SK-N-DZ (cell line): ENCODE measurements at places on chromosomes 3 and 15.
A peak's percentile ranks its signal among the peaks of the same experiment; 100 is the strongest.

DNA sequence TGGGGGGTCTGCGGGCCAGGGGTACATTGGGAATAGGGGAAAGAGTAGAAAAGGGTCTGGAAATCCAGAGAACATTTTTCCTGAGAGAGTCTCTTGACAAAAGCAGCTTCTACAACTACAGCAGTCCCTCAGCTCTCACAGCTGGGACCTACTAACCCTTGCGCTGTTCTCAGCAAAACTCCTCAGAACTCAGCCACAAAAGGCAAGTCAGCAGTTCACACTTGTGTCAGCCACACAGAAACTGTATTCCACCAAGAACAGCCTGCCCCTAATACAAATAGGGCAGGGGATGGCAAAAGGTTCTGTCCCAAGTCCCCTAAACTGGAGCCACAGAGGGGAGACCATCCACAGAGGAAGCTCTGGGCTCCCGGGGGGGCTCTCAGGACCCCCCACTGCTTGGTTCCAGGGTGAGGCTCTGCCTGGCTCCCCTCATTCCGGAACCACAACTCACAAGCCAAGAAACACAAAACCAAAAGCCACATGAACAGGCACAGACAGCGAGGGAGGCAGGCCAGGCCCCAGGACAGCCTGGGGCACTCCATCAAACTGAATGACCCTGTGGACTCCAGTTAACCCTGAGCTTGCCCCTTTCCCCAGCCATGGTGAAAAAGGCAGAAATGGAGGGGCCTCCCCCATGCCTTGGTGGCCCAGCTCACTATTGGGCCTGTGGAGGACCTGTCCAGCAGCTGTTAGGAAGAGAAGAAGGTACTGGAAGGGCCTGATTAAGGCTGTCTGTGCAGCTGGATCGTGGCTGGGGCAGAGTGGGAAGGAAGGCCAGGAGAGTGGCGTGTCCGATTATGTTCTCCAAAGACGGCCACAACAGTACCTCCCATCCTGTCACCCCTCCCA, 162.0 kb downstream of the CHSY1 start:
- DNase-seq, result no peak

DNA sequence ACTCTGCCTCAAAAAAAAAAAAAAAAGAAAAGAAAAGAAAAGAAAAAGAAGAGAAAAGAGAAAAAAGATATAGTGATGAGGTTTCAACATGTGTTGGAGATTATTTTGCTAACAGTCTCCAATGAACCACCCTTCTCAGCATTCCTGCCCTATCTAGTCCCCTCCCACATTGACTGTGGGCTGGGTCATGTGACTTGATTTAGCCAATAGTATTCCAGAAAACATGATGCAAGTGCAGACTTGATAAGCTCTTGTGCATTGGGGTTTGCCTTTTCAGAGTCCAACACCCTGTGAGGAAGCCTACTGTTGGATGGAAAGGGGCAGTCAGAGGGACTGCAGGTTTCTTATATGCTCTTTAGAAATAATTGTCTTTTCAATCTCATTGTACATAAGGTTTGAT, 37.8 kb upstream of the MED12L start:
- peak; percentile 16 for DNase-seq

DNA sequence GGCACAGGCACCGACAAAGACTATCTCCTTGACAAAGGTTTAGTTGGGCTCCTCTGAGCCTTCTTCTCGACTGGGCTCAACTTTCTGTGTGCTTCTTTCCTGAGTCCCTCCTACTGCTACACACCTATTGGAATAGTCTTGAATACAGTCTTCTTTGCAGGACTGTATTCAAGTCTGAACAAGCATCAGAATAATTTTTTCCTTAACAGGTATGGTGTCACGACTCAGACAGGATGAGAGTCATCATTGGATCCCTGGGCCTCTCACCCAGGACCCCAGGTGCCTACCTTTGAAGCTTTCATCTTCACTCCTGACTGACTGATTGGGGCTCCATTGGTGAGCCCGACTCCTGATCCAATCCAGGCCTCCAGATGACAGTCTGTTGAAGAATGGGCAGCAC, 66.3 kb downstream of the CRYGS start:
- no peak for DNase-seq

DNA sequence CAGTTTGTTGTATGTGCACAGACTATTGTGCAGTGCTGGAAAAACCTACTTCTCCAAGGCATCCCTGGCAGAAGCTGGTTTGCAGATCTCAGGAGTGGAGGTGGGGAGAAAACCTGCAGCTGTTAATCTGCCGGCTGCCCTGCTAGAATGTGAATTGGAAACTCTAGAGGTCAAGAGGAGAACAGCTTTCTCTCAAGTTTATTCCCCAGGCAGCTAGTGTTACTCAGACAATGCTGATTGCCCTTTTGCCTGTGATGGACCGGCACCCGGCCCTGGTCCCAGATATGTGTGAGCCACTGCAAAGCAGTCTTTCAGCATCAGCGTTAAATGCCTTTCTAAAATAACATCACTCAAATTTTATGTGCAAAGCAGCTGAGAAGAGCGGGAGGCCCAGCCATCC, 129.7 kb upstream of the TPM1 start:
- peak; percentile 28 for DNase-seq

- no peak for DNase-seq
These were observed 3.3 kb upstream of the CA12 start for GRCh38 chr15:63384906-63385305.

DNA sequence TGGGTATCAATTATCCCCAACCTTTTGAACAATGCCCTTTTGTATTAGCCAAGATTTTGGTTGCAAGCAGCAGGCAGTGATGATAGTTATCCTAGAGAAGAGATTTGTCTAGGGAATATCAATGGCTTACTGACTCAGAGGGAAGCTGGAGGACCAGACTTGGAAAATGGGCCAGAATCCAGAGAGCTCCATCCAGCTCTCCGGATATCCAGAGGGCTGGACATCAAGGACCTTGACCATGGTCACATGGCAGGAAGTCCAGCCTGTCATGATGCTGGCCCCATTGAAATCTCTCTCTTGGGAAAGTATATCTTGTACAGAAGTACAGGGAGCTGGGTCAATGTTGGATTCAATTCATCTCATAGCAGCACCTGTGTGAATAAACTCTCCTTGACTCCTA, 148.5 kb upstream of the PDZRN3 start:
- no peak for DNase-seq

GRCh38 chr15:57026016-57026592, 107.7 kb downstream of the TCF12 start:
- DNase-seq, result no peak

GRCh38 chr3:141632779-141633374, 105.2 kb upstream of the RNF7 start:
- no peak for DNase-seq

DNA sequence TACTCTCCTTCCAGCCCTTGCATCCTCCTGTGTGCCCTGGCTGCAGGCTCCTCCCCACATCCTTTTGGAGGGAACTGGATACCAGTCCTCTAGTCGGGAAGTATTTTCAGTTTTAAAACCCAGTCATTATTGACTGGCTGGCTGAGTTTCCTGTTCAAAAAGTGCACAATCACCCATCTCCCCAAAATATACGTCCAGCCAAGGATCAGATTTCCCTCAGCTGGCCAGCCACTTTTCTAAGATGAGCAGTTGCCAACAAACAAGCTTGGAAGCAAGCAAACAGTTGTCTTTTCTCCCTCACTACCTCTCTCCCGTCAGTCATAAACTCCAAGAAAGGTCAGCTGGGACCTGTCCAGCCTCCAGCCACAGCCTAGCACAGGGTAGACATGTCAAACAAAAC, 147.7 kb upstream of the GALNT15 start:
- DNase-seq, result no peak

GRCh38 chr3:189624130-189624529, 7.1 kb upstream of the TP63 start:
- DNase-seq, result no peak

DNA sequence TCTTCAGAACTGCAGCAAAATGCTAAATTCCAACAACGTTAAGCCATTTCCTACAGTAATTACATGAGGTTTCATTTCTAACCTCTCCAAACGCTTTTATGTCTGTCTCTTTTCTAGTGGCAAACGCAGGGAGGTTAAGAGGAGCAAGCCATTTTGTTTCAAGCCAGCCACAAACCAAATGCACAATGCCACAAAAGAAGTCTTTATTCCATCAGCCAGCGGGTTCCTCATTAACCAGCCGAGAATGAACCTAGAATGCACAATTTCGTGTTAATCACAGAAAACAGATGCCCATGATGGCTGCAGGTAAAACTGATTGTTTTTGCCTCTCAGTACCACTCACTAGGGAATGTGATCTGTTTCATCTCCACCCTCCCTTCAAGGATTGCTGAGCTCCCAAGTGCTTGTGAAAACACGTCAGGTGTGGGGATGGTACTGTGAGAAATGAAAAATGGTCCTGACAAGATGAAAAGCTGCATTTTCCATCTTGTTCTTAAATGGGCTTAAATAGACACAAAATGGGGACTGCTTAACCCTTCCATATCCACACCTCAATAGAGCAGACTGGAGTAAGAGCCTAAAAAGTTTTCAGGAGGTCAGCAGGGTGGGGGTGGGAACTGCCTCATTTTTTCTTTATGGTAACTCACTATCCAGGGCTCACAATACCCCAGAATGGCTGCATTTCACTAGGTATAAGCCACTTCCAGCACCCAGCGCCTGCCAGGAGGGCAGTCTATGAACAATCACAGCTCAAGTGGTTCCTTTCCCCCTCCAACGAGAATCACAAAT, 277.1 kb downstream of the MAGI1 start:
- no peak for DNase-seq

DNA sequence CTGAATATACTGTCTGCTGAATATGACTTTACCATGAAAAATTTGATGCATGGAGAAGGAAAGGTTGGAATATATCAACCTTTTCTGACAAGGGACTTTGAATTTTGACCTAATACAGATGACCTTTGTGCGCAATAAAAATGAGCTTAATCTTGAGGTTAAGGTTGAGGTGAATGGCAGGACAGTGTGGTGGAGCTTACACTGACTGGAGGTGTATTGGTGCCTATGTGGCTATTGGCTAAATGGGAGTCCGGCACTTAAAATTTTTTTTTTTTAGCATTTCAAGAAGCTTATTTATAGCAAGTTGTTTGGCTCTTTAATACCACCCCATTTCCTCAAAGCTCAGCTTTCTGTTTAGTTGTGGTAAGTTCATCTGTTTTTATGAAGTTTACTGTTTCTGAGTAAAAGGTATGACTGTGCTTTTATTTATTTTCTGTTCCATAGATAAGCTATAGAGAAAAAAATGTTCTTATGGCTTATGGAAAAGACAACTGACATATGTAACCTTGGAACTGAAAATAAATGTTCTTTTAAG, 15.2 kb downstream of the CDIN1 start:
- no peak for DNase-seq

- no peak for DNase-seq
These were observed 10.7 kb downstream of the RPLP1 start for GRCh38 chr15:69463182-69463756.

DNA sequence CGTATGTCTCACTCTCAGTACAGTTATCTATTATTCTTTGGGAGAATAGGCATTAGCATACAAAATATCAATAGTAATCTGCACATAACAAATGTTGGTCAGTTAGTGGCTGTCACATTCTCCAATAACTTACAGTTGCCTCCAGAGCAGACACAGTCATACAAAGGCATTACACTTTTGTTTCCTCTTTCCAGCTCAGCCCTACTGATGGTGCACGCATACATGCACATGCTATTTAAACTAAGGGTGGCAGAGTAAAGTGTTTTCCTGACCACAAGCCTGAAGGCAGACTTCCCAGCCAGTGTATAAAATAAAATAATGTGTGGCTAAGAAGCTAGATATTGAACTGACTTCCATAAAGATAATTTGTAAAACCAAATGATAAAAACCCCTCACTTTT, 47.6 kb downstream of the PHLDB2 start:
- no peak for DNase-seq

DNA sequence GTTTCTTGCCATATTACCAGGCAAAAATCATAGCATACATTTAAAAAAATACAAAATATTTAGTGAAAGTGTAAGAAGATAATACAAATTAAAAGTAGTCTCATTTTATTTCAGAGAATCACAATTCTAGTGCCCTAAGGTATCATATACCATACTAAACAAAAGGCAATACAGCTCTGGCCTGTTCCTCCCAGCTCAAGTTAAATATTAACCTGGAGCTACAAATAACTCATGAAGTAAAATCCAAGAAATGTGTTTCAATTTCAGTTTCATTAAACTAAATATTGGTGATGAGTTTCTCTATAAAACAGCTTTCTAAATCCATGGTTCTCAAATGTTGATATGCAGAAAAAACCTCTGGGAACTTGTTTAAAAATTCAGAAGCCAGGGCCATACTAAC, 67.7 kb downstream of the INO80 start:
- DNase-seq, result no peak

DNA sequence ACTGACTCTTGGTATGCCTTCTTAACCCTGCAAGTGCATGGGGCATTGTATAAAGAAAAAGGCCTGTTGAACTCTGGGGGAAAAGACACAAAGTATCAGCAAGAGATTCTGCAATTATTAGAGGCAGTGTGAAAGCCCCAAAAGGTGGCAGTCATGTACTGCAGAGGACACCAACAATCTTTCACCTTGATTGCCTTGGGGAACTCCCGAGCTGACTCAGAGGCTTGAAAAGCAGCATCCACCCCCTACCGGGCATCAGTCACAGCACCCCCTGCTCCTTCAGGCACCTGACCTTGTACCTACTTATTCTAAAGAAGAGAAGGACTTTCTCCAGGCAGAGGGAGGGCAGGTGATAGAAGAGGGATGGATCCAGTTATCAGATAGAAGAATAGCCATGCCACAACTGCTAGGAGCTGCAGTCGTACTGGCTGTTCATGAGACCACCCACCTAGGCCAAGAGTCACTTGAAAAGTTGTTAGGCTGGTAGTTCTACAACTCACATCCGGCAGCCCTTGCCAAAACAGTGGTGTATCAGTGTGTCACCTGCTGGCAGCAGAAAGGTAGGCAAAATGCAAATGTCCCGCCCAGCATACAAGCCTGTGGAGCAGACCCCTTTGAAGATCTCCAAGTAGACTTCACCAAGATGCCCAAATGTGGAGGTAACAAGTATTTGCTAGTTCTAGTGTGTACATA, 241.6 kb upstream of the CNTN6 start:
- no peak for DNase-seq

GRCh38 chr3:184591789-184592188, 30.2 kb downstream of the EPHB3 start:
- DNase-seq, result no peak

DNA sequence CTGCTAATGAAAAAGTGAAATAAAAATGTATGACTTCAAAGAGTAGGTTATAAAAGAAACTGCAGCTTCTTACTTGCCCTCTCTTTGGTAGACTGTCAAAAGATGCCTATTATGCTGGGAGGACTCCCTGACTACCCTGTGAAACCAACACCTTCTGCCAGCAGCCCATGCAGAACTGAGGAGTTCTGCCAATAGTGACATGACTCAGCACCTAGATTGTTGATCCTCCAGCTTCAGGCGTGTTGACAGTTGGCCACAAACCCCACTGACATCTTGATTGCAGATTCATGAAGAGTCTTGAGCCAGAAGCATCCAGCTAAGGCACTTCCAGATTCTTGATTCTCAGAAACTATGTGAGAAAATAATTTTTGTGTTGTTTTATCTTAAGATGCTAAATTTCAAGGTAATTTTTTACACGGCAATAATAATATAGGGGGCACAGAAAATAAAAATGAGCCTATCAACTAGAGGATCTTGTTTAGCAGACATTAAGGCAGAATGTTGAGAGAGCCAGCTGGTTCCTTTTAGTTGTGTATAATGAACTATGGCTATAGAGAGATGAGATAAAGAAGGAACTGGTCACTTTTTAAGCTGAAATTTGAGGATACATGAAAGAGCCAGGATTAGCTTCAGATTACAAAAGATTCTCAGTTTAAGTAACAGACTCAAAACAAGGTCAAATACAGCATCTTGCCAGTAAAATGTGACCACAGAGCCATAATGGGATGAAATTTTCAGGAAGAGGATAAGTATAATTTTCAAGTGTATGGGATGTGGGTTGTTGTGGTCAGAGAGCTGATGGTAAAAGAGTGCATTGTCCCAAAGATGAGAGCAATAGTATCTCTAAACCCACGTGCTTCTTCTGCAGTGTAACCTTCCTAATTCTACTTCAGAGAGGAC, 588.7 kb upstream of the CBLB start:
- DNase-seq, result peak; percentile 3
